ENCODE measurements at places on chromosomes 13 and 19.

GRCh38 chr13:59643906-59644626, 519.7 kb downstream of the DIAPH3 start:
- H3K4me1 ChIP-seq = peaks cover 15% of the 10 kb centered on the region
- H3K27me3 ChIP-seq = no peaks in the 10 kb centered on the region
- no peaks in the 10 kb centered on the region for H3K36me3 ChIP-seq
- peak overlapping the region; percentile 61 for H3K27ac ChIP-seq
- DNase-seq = peak; percentile 36
- H3K4me3 ChIP-seq = no peak overlapping the region

DNA sequence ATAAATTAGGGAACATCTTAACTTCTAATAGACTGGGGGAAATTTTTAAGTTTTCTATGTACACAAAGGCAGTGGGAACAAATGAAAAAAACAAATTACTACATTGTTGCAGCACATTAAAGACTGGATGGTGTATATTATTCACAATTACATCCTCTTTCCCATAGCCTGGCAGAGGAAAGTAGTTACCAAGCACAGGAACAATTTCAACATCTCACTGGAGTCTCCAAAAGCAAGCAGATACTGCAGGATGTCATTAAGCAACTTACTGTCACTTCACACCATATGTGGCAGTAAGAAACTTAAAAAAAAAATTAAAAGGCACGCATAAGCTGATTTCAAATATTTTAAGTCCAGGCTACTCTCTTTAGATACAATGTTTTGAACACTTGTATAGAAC, 6.4 kb upstream of the EFNB2 start:
- peaks cover 7% of the 10 kb centered on the region for H3K36me3 ChIP-seq
- no peaks in the 10 kb centered on the region for H3K4me1 ChIP-seq
- H3K4me3 ChIP-seq = no peak overlapping the region
- no peaks in the 10 kb centered on the region for H3K27me3 ChIP-seq
- H3K27ac ChIP-seq = no peak overlapping the region
- no peak for DNase-seq

DNA sequence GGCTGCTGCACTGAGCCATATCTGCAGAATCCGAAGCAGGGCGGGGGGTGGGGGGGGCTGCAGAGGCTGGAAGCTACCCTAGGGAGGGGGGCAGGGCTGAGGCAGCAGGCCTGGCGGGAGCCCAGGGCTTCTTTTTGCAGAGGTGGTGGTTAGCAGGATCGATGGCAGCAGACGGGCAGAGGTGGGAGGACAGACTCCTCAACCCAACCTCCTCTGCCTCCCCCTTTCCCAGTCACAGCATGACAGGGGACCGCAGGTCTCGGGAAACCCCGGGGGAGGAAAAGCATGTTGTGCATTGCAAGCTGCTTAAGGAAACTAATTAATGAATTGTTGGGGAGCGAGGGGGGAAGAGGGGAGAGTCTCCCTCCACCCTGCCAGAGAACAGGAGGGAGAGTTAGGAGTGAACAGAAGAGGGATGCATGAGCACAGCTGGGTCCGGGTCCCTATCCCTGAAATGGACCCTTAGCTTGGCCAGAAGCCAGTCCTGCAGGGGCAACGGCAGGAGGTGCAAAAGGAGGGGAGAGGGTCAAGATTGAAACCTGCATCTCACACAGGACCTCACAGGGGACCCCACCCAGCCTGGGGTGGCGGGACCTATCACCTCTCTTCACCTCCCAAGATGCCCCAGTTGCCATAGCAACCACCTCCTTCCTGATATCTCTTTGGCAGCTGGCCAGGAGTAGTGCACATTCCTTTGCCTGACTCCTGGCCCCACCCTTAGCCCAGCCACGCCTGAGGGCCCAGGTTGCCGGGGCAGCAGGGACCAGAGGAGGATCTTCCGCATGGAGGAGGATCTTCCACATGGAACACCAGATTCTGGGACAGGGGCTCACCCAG, 1.8 kb downstream of the FXYD7 start:
- no peaks in the 10 kb centered on the region for H3K36me3 ChIP-seq
- no peak overlapping the region for H3K4me3 ChIP-seq
- DNase-seq = peak; percentile 34

GRCh38 chr13:48749144-48749543, 95.4 kb downstream of the CYSLTR2 start:
- H3K4me3 ChIP-seq = no peak overlapping the region
- no peak overlapping the region for H3K27ac ChIP-seq
- H3K27me3 ChIP-seq = no peaks in the 10 kb centered on the region

- peaks cover 59% of the 10 kb centered on the region for H3K4me1 ChIP-seq
- DNase-seq = no peak
- no peak overlapping the region for H3K4me3 ChIP-seq
- H3K27ac ChIP-seq = no peak overlapping the region
Observed at GRCh38 chr19:18490728-18491127, 31.1 kb downstream of the ELL start.

- no peak overlapping the region for H3K4me3 ChIP-seq
- no peaks in the 10 kb centered on the region for H3K36me3 ChIP-seq
- no peak overlapping the region for H3K27ac ChIP-seq
- H3K4me1 ChIP-seq = peaks cover 46% of the 10 kb centered on the region
- no peak for DNase-seq
- no peaks in the 10 kb centered on the region for H3K27me3 ChIP-seq
Observed at GRCh38 chr13:50401721-50402465, 386.6 kb downstream of the KCNRG start.

DNA sequence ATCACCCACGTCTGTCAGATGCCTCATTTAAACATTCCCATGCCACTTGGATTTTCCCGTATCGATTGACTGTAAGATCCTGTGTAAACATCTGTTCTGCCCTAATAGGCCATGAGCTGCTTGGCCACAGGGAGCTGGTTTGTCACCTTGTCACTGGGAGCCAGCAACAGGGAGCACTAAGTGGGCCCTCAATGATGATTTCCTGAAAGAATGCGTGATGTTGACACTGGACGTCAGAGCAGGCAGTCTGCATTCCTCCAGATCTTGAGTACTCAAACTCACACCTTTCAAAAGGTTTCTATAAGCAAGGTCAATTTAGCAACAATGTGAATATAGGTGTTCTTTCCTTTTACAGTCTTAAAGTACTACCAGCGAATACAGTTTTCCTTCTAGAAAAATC, 78.8 kb downstream of the TUBGCP3 start:
- peak; percentile 32 for DNase-seq
- no peak overlapping the region for H3K4me3 ChIP-seq
- peaks cover 32% of the 10 kb centered on the region for H3K4me1 ChIP-seq
- peaks cover under 1% of the 10 kb centered on the region for H3K36me3 ChIP-seq

GRCh38 chr19:45506246-45506988, 862 bp upstream of the VASP start:
- H3K4me3 ChIP-seq = peak overlapping the region; percentile 44
- H3K27me3 ChIP-seq = no peaks in the 10 kb centered on the region
- H3K4me1 ChIP-seq = peaks cover 11% of the 10 kb centered on the region
- DNase-seq = peak; percentile 95

DNA sequence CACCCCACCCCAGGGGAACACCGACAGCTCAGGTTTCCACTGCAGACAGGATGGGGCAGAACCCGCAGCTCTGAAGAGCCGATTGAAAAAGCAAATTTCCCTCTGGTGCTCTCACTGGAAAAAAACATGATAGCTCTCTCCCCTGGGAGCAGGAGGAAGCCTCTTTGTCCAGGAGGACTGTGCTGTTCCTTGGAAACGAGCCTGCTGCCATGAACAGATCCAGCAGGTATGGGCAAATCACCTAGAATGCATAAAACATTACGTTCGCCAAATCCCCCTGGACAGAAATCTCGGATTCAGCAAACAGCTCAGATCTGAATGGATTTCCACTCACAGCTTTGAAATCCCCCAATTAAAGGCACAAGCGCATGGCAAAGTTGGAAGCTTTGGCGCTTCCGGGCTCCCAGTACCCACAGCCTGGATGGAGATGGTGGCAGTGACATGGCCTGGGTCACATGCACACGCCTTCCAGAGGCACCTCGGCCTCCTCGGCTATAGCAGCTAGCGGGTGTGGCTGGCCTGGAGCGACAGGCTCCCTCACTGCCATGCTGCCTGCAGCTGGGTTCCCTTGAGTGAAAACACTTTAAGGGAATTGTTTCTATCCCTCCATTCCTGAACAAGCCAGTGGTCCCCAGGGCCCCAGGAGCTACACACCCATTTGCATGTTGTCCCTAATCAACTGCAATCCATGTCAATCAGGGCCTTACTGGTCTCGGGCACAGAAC, 59.1 kb downstream of the CEBPG start:
- peaks cover 4% of the 10 kb centered on the region for H3K4me1 ChIP-seq
- H3K27ac ChIP-seq = no peak overlapping the region
- H3K36me3 ChIP-seq = no peaks in the 10 kb centered on the region
- H3K27me3 ChIP-seq = no peaks in the 10 kb centered on the region
- no peak overlapping the region for H3K4me3 ChIP-seq

GRCh38 chr13:34340534-34340933, 522.6 kb downstream of the RFC3 start:
- no peaks in the 10 kb centered on the region for H3K4me1 ChIP-seq
- no peak for DNase-seq

DNA sequence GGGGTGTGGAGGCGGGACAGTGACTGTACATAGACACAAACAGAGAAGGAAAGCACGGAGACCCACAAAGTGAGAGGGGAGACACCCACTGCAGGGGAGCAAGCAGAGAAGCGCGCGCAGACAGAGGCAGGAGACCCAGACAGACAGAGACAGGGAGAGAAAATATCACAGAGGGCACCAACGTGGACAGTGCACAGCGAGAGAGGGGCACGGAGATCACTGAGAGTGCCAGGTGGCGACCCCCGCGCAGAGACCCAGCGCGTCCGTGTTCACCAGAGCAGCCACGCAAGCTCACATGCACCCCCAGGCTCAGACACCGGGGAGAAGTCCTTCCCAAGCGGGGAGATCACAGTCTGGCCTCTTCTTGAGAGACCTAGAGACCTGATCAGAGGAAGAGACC, 1.4 kb upstream of the CACNG7 start:
- H3K27ac ChIP-seq = no peak overlapping the region
- no peak for DNase-seq
- H3K36me3 ChIP-seq = no peaks in the 10 kb centered on the region
- no peak overlapping the region for H3K4me3 ChIP-seq
- H3K4me1 ChIP-seq = no peaks in the 10 kb centered on the region
- H3K27me3 ChIP-seq = peaks cover 25% of the 10 kb centered on the region

DNA sequence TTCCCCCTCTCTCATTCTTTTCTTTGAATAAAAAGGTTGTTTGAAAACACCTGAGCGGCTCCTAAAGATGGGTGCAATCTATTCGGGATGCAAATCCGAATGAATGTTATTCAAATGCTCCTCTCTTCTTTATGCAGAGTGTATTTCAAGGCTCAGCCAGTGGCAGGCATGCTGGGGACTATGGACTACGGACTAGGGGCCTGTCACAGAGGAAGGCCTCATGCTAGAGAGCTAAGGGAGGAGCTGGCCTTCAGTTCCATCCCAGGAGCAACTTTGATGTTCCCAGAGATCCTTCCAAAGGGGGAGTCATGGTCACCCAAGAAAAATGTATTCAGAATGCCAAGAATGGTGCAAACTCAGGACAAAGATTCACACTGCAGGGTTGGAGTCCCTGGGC, 9.3 kb downstream of the ALOX5AP start:
- H3K27ac ChIP-seq = no peak overlapping the region
- H3K36me3 ChIP-seq = no peaks in the 10 kb centered on the region
- H3K27me3 ChIP-seq = no peaks in the 10 kb centered on the region
- H3K4me3 ChIP-seq = no peak overlapping the region

Data from thyroid gland (tissue), 4 donors.